ENCODE measurements at places on chromosomes 1 and 21.

DNA sequence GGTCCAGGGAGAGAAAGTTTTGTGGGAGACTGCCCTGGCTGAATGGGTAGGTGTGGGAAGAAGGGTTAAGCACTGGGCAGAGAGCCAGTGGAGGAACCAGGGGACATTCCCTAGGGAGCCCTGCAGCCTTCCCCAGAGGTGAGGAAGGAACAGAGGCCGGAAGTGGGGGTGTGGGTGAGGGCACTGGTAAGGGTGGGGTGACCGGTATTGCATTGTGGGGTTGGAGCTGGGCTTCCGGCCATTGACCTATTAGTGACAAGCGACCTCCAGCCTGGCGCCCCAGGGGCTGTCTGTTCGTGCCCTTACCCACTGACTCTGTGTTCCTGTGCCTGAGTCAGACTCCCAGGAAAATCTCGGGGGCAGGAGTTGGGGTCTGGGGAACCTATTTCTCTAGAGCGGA lies 3.5 kb upstream of the TSPAN1 start:
- H3K4me1 ChIP-seq = peaks cover 17% of the 10 kb centered on the region
- peaks cover 12% of the 10 kb centered on the region for H3K27me3 ChIP-seq
- H3K27ac ChIP-seq = no peak overlapping the region
- no peaks in the 10 kb centered on the region for H3K36me3 ChIP-seq
- no peak overlapping the region for H3K4me3 ChIP-seq
- DNase-seq = no peak

- H3K4me1 ChIP-seq = peaks cover 71% of the 10 kb centered on the region
- peaks cover 54% of the 10 kb centered on the region for H3K36me3 ChIP-seq
- DNase-seq = no peak
- H3K27ac ChIP-seq = no peak overlapping the region
- no peak overlapping the region for H3K4me3 ChIP-seq
- no peaks in the 10 kb centered on the region for H3K27me3 ChIP-seq
These were observed 43.4 kb downstream of the RUNX1 start for GRCh38 chr21:35005560-35006224.

GRCh38 chr1:115144176-115144575 lies 54.9 kb upstream of the TSPAN2 start:
- H3K27ac ChIP-seq = no peak overlapping the region
- no peaks in the 10 kb centered on the region for H3K4me1 ChIP-seq
- no peaks in the 10 kb centered on the region for H3K36me3 ChIP-seq
- no peak overlapping the region for H3K4me3 ChIP-seq

- peaks cover 51% of the 10 kb centered on the region for H3K4me1 ChIP-seq
- DNase-seq = no peak
- peak overlapping the region; percentile 84 for H3K4me3 ChIP-seq
- H3K36me3 ChIP-seq = peaks cover 56% of the 10 kb centered on the region
- H3K27me3 ChIP-seq = no peaks in the 10 kb centered on the region
These were observed 3.5 kb downstream of the PABPC4 start for GRCh38 chr1:39573097-39573465.

- DNase-seq = peak; percentile 34
- no peaks in the 10 kb centered on the region for H3K4me1 ChIP-seq
- peaks cover 42% of the 10 kb centered on the region for H3K36me3 ChIP-seq
- no peaks in the 10 kb centered on the region for H3K27me3 ChIP-seq
- no peak overlapping the region for H3K27ac ChIP-seq
- no peak overlapping the region for H3K4me3 ChIP-seq
These were observed 9.9 kb downstream of the SNRPE start for GRCh38 chr1:203871114-203871880.

GRCh38 chr1:32250893-32251716 lies at the start of gene LCK:
Gene LCK, plus strand, starts transcription at chr1:32251265. Its CDS starts 23,065 bp downstream, at chr1:32274330.
- peak; percentile 70 for DNase-seq
- H3K4me1 ChIP-seq = peaks cover 54% of the 10 kb centered on the region
- no peaks in the 10 kb centered on the region for H3K27me3 ChIP-seq
- H3K4me3 ChIP-seq = peak within 1 kb of the TSS; percentile 95

GRCh38 chr1:32755098-32755809 lies 52.7 kb upstream of the SYNC start:
- DNase-seq = no peak
- no peak overlapping the region for H3K4me3 ChIP-seq
- peaks cover 31% of the 10 kb centered on the region for H3K27me3 ChIP-seq
- H3K36me3 ChIP-seq = no peaks in the 10 kb centered on the region
- H3K27ac ChIP-seq = no peak overlapping the region
- peaks cover 22% of the 10 kb centered on the region for H3K4me1 ChIP-seq

DNA sequence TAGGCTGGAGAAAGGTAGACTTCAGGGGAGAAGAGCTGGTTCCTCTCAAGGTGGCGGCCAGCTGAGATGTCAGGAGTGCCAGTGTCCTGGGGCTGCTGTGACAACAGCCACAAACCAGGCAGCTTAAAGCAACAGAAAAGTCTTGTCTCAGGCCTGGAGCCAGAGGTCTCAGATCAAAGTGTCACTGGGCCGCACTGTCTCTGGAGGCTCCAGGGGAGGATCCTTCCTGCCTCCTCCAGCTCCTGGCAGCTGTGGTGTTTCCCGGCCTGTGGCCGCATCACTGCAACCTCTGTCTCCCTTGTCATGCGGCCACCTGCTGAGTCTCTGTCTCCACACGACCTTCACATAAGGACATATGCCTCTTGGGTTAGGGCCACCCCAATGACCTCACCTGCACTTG lies 24.4 kb upstream of the TSPEAR start:
- no peaks in the 10 kb centered on the region for H3K36me3 ChIP-seq
- H3K4me1 ChIP-seq = no peaks in the 10 kb centered on the region
- DNase-seq = no peak
- no peaks in the 10 kb centered on the region for H3K27me3 ChIP-seq
- H3K27ac ChIP-seq = no peak overlapping the region
- H3K4me3 ChIP-seq = no peak overlapping the region

DNA sequence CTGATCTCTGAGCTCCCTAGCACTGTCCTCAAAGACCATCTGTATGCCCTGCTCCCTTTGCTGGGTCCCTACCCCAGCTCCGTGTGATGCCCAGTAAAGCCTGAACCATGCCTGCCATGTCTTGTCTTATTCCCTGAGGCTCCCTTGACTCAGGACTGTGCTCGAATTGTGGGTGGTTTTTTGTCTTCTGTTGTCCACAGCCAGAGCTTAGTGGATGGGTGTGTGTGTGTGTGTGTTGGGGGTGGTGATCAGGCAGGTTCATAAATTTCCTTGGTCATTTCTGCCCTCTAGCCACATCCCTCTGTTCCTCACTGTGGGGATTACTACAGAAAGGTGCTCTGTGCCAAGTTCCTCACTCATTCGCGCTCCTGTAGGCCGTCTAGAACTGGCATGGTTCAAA lies 5.7 kb downstream of the GSTM5 start:
- no peak overlapping the region for H3K4me3 ChIP-seq
- no peaks in the 10 kb centered on the region for H3K36me3 ChIP-seq
- H3K4me1 ChIP-seq = peaks cover 4% of the 10 kb centered on the region
- H3K27ac ChIP-seq = no peak overlapping the region
- DNase-seq = no peak

GRCh38 chr21:38667291-38667870 lies 138.3 kb upstream of the ETS2 start:
- DNase-seq = no peak
- H3K27ac ChIP-seq = no peak overlapping the region
- H3K36me3 ChIP-seq = no peaks in the 10 kb centered on the region
- no peak overlapping the region for H3K4me3 ChIP-seq

GRCh38 chr1:3899754-3900149 lies 320 bp downstream of the C1orf174 start:
- H3K27ac ChIP-seq = peak overlapping the region; percentile 98
- H3K4me1 ChIP-seq = peaks cover 54% of the 10 kb centered on the region
- peaks cover 21% of the 10 kb centered on the region for H3K36me3 ChIP-seq
- no peak for DNase-seq
- peak overlapping the region; percentile 90 for H3K4me3 ChIP-seq
- H3K27me3 ChIP-seq = no peaks in the 10 kb centered on the region

GRCh38 chr21:33976082-33977016 lies 60.7 kb upstream of the ATP5PO start:
- no peaks in the 10 kb centered on the region for H3K27me3 ChIP-seq
- H3K27ac ChIP-seq = peak overlapping the region; percentile 94
- peak overlapping the region; percentile 55 for H3K4me3 ChIP-seq
- peak; percentile 59 for DNase-seq
- H3K4me1 ChIP-seq = peaks cover 72% of the 10 kb centered on the region

DNA sequence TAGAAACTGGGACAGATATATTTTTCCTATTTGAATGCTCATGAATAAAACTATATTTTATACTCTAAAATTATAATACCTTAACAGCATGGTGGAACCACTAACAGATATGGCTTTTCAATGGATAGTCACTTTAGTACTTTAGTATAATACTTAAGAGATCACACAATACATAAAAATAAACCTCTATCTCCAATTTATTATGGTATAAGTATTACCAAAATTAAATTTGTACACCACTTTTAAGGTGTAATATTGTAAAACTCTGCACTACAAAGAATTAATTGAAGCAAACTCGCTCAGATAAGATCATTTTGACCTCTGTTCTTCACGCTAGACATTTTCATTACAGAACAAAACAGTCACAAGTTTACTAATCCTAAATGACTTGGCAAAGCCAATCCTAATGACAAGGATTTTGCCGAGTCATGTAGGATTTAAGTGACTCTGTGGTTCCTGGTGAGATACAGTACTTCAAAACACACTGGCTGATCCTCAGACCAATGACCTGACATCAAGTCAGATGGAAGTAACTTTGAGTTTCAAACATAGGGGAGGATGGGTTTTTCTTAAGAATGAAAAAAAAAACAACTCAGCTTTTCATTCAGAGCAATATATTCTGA lies 200.6 kb downstream of the SMYD3 start:
- DNase-seq = no peak
- no peak overlapping the region for H3K4me3 ChIP-seq
- no peaks in the 10 kb centered on the region for H3K4me1 ChIP-seq
- H3K27me3 ChIP-seq = no peaks in the 10 kb centered on the region
- no peak overlapping the region for H3K27ac ChIP-seq

DNA sequence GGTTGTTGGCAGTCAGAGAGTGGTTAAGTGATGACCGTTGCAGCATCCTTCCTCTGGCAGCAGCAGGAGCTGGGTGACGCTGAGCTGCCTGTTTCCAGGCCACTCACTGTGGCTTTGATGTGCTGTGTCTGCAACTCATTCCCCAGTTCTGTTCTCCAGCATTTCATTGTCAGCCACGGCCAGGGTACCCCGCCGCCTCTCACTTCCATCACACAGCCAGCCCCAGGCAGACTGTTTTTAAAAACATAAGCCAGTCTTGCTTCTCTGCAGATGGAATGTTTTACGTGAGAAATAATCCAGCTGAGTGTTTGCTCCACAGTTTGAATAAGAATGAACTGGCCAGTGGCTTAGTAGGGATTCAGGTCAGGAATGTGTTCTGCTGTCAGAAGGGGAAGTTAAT lies 21.5 kb upstream of the ST6GALNAC3 start:
- no peak for DNase-seq
- peaks cover 8% of the 10 kb centered on the region for H3K27me3 ChIP-seq
- H3K36me3 ChIP-seq = no peaks in the 10 kb centered on the region
- peaks cover 12% of the 10 kb centered on the region for H3K4me1 ChIP-seq
- no peak overlapping the region for H3K4me3 ChIP-seq

DNA sequence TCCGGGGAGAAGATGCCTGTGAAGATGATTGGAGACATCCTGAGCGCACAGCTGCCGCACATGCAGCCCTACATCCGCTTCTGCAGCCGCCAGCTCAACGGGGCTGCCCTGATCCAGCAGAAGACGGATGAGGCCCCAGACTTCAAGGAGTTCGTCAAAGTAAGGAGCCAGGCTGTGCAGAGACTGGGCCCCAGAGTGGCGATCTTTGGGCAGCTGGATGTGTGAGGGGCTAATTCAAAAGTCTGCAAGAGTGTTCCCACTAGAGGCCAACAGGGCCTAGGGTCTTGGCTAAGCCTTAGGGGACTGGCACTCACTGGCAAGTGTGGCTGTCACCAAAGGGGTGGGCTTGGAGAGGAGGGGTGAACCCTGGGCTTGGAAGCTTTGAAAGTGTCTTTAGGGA lies 50.4 kb downstream of the ATP5PO start:
- H3K27ac ChIP-seq = no peak overlapping the region
- H3K4me1 ChIP-seq = peaks cover 4% of the 10 kb centered on the region
- no peaks in the 10 kb centered on the region for H3K36me3 ChIP-seq
- no peak for DNase-seq
- no peak overlapping the region for H3K4me3 ChIP-seq

- no peak for DNase-seq
- H3K27ac ChIP-seq = no peak overlapping the region
- H3K4me3 ChIP-seq = no peak overlapping the region
- peaks cover 12% of the 10 kb centered on the region for H3K27me3 ChIP-seq
- peaks cover 24% of the 10 kb centered on the region for H3K4me1 ChIP-seq
These were observed 2.8 kb upstream of the AZIN2 start for GRCh38 chr1:33078030-33078591.

DNA sequence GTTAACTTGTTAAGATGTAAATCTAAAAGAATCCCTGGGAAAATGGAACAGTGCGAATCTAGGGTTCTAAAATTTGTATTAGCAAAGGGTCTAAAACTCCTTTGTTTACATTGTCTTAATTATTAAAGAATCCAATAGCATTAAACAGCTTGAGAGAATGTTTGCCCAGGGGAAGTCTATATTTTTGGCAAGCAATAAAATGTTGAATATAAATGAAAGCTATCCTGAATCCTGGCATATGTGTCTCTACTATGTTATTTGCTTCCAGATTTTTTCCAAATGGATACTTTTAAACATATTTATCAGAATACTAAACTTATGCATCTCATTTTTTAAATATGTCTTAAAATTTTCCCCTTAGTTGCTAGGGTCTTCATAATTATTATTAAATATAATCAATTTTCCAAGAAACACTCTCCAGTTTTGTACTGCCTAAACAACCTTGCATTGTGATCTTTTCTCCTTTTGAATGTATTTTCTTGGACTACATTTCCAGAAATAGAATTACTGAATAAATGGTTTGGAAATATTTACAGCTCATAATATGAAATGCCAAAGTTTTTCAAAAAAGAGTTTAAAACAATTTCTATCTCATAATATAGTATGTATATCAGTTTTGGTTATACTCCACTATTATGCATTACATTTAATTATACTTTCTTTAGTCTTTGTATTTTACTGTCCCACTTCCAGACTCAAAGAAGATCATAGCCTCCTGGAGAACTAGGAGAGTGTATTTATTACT lies 304.8 kb downstream of the USP25 start:
- no peaks in the 10 kb centered on the region for H3K27me3 ChIP-seq
- H3K27ac ChIP-seq = no peak overlapping the region
- no peaks in the 10 kb centered on the region for H3K4me1 ChIP-seq
- no peak overlapping the region for H3K4me3 ChIP-seq
- no peak for DNase-seq

- H3K4me3 ChIP-seq = no peak overlapping the region
- peaks cover 54% of the 10 kb centered on the region for H3K36me3 ChIP-seq
- H3K4me1 ChIP-seq = peaks cover 37% of the 10 kb centered on the region
- peaks cover 4% of the 10 kb centered on the region for H3K27me3 ChIP-seq
- no peak overlapping the region for H3K27ac ChIP-seq
These were observed 3.0 kb downstream of the RWDD3 start for GRCh38 chr1:95236784-95237575.

- no peak overlapping the region for H3K4me3 ChIP-seq
- peaks cover 37% of the 10 kb centered on the region for H3K4me1 ChIP-seq
- no peaks in the 10 kb centered on the region for H3K27me3 ChIP-seq
- DNase-seq = no peak
These were observed 30.1 kb downstream of the SKI start for GRCh38 chr1:2258122-2258681.
